ENCODE measurements at places on chromosomes 1 and 21.

DNA sequence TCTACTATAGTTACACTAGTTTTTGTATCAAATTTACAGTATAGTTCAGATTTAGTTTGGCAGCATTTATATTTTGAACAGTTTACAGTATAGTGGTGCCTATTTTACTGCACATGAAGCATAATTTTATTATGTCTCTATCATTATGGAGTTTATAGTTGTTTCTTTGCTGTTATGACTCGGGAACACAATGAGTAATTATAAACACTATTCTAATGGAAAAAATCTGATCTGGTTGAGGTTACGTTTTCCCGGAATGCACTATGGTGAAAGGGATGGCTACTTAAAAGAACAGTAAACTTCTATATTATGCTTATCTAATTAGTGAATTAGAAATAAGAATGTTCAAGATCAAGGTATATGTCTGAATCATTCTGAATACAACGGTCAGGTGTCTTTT is 10.6 kb downstream of the LCA5L start:
- DNase-seq, result no peak

DNA sequence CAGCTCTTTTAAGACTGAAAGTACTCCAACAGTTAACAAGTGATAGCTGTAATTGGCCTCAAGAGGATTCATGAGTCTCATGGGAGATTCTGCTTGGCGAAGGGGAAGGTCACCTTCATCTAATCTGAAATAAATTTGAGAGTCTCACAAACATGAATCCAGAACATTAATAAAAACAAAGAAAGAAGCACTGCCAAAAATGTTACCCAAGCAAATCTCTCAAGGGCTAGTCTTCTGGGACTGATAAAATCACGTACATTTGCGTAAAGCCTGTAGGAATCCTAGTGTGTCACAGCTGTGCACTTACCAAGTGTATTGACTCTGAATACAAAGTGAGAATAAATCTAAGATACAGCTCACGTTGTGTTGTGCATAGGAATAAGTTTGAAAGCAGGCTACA is 21.2 kb upstream of the NUF2 start:
- no peak for DNase-seq

GRCh38 chr1:145906954-145907753 is 2.7 kb downstream of the ITGA10 start:
- DNase-seq, result no peak

DNA sequence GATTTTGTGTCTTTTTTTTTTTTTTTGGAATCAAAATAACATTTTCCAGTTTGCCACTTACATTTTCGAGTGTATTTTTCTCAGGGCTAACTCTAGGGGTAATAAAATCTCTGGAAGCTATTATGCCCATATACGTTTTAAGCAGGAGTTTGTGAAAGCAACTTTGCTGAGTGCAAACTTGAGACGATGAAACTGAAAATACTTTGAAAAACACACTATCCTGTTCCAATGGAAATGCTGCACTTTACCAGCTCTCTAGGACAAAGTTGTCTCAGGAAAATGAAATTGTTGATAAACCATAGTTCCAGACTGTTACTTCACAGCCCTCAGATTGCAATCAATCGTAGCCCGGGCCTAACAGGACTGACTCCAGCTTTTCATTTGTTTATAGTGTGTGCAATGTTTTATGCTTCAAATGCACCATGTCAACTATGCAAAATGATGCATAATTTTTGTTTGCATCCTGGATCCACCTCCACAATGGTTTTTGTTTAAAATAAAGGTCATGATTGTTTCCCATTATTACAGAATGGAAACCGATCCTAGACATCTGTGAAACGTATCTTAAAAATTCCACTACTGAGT is 220.6 kb upstream of the PKN2 start:
- no peak for DNase-seq

- no peak for DNase-seq
Observed at GRCh38 chr1:230948903-230949302, 29.8 kb downstream of the TTC13 start.

- DNase-seq, result no peak
Observed at GRCh38 chr1:100237091-100237490, 12.5 kb downstream of the DBT start.

DNA sequence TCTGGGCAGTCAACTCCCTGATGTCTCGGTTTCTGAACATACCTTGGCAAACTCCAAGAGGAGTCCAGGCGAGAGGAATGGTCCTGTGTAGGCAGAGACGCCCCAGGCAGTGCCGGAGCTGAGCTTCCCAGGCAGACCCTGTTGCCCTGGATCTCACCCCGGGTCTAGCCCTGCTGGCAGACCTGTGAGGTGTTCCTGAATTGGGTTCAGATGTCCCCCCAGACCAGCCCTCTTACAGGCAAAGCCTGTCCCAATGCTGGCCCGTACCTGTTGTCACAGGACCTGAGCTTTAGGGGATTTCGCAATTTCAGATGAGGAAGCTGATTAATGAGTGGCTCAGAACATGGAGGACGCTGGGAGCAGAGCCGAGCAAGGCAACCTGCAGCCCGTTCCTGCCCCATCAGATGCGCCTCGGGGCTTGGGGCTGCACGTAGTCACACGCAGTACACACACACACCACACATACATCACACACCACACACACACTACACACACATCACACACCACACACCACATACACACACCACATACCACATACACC is 38.5 kb upstream of the PDE9A start:
- peak; percentile 48 for DNase-seq

DNA sequence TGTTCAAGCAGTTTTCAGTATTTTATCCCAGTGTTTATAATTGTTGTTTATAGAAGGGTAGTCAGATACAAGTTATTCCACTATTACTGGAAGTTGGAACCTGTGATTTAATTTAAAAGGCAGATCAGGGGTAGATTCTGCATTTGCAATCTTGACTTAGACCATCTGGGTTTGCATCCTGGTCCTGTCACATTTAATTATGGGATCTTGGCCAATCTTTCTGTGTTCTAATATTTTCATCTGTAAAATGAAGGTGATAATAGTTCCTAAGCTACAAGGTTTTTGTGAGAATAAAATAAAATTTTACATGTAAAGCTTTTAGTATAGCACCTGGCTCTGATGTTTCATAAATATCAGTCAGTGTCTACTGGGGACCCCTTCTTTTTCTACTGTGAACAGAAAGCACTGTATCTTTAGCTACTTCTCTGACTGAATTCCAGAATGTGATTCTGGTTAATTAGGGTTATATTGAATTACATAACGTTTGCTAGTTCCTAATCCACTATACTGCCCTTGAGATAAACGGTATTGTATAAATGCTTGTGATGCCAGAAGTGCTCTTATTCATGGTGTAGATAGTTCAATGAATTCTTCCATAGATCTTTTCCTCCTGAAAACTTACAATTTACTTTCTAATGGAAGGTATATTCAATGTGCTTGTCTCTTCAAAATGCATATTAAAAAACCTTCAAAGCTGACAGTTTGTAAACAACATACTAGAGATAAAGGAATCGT is 131.0 kb downstream of the KCNK1 start:
- DNase-seq, result no peak

DNA sequence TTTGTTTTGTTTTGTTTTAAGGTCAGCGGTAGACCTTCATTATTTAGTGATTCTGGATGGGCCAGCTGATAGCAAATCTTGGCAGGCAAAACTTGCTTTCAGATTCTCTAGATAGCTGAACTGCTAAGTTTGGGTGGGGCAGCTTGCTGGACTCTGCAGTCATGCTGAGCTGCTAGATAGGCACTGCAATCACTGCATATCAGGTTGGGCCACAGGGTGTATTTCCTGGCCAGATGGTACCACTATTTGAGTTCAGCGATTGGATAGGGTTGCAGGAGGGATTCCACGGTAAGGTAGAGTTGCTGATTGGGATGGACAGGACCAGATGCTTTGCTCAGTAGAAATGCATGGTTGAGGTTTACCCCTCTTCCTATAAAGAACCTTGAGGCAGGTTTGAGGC is 579.3 kb upstream of the ADGRL4 start:
- DNase-seq, result no peak

GRCh38 chr1:62951428-62951827 is 167.5 kb downstream of the ATG4C start:
- DNase-seq, result no peak

- no peak for DNase-seq
Observed at GRCh38 chr21:42563686-42564085, 50.0 kb downstream of the SLC37A1 start.

DNA sequence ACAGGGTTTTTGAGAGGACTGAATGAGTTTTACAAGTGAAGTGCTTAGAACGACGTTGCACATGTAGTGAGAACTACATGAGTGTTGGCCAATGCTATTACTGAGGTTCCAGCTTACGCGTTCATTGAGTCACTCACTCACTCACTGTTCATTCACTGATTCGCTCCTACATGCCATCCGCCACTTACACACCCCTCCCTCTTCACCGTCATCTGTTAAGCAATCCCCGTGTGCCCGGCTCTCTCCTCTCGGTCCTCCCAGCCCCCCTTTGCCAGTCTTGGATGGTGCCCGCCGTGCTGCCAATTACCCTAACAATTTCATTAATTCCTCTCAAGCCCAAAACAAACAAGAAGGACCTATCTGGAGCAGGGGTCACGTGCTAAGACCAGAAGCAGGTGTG is 27.3 kb upstream of the EPHA2 start:
- DNase-seq, result no peak

GRCh38 chr1:53646732-53647131 is 92.2 kb downstream of the GLIS1 start:
- no peak for DNase-seq

GRCh38 chr1:164337885-164338284 is 221.1 kb upstream of the PBX1 start:
- DNase-seq, result no peak
